Stimulated activated CD4-positive, alpha-beta T cell treated with anti-CD3 and anti-CD28 coated beads, Interleukin-4, amount 100 ng/mL, for 48 hours (primary cell): ENCODE measurements at places on chromosomes 7 and 10.

DNA sequence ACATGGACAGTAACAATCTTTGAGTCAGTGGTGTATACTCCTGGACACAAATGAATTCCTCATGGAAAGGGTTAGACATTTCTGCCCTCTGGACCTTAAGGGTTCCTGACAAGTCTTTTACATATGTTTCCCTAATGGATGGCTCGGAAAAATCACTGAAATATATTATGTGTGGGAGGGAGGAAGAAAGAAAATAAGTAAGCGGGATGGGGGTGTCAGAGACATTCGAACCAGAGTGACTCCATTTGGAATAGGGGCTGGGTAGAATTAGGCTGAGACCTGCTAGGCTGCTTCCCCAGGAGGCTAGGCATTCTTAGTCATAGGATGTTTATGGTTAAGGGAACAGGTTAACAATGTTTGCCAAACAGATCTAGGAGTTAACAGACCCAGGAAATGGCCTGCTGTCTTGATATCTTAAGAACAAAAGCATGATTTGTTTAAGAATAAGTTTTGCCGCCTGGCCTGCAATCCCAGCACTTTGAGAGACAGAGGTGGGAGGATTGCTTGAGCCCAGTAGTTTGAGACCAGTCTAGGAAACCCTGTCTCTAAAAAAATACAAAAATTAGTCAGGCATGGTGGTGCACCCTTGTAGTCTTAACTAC lies 1241.7 kb downstream of the TYW1 start:
- no peak for DNase-seq

GRCh38 chr7:130258494-130259078 lies 8.1 kb upstream of the CPA2 start:
- no peak for DNase-seq

- no peak for DNase-seq
Measured at GRCh38 chr10:42960491-42960990, 116.3 kb upstream of the RET start.

DNA sequence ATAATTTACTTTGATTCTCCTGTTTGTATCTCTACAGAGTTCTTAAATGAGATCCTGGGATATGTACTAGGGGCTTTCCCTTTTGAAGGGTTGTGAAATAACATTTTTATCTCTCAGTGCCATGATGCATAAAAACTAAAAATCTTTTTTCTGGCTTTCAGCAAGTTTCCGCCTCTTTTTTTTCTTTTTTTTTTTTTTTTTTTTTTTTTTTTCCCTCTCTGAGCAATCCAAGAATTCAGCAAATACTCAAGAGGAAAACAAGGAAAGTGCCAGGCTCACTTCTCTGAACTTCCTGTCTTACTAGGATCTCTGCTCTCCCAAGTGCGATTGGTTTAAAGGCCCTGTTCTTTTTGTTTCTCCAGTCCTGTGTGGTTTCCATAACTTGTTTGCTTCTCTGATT lies 79.9 kb downstream of the HYCC1 start:
- no peak for DNase-seq

DNA sequence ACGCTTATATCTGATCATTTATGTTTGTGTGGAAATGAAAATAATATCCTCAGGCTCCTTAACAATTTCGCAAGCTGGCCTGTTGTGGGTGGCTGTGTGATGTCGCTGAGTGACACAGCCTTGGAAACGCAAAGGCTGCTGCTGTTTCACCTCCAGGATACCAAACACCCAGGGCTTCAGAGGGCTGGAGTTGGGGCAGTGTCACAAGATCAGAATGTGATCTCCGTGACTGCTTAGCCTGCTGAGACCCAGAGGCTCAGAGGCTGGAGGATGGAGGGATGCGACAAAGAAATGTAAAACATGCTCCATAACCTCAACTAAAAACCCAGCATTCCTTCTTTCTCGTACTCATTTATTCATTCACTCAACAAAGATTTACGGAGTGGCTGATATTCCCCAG lies 37.2 kb upstream of the BMPER start:
- DNase-seq: no peak

- no peak for DNase-seq
Measured at GRCh38 chr10:24670964-24671670, 52.6 kb downstream of the ARHGAP21 start.

- peak; percentile 13 for DNase-seq
Measured at GRCh38 chr7:129612112-129613015, 844 bp downstream of the NRF1 start.

DNA sequence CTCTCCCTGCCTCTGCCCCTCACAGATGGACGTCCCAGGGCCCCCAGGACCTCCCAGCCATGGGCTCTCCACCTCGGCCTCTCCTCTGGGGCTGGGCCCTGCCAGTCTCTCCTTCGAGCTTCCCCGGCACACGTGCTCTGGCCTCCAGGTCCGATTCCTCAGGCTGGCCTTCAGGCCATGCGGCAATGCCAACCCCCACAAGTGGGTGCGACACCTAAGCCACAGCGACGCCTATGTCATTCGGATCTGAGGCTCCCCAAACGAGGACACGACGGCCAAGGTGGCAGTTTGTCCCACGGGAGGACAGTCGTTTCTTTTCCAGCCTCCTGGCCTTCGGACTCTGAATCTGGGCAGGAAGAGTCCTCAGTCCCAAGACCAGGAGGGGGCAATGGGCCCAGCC lies 5.2 kb downstream of the AP4M1 start:
- DNase-seq: no peak

GRCh38 chr10:133166828-133167692 lies 7.0 kb downstream of the KNDC1 start:
- no peak for DNase-seq
